ENCODE measurements at places on chromosomes 12 and 14. TPM values are rescaled to one million over a fixed set of nuclear protein-coding genes. Genes with fewer than 3 reads are reported as not detected.

DNA sequence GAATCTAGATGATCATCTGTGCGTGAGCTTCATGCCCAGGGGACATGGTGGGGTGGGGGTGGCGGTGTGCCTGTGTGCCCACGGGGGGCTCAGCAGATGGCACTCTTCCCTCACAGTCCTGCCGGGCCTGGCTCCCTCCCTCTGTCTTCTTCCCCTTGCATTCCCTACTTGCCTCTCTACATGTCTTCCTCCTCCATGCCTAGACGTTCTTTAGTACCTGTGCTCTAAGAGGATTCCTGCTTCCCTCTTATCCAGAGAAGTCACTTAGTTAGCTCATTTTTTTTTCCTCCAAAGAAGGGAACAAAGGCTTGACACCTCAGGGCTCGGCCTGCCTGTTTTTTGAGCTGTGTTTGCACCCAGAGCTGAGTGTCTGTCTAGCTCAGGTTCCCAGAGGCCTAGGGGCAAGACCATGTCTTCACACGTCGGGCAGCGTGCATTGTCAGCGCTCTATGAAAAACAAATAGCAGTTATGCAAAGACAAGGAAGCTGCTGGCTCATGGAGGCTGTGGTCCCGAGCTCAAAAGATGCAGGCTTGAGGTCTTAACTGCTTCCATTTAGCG lies 48.8 kb downstream of the NINJ2 start:
- DNase-seq, result peak; percentile 22

DNA sequence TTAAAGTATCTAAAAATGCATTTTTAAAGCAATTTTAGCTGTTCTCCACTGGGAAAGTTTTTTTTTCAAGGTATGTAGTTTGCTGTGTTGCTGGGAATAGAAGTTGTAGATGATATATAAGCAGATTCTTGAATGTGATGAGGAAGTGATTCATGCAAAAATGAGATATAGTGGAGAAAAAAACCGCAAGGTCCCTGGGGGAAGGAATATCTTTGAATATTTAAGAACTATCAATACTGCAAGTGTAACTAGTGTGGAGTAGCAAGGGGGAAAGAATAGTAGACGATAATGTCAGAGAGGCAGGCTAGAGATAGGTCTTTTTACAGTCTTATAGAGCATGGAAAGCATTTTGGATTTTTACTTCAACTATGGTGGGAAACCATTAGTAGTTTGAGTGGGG lies 42.5 kb downstream of the PTCSC3 start:
- no peak for DNase-seq

GRCh38 chr12:88142610-88142991 lies 494 bp downstream of the TMTC3 start:
- no peak for DNase-seq

DNA sequence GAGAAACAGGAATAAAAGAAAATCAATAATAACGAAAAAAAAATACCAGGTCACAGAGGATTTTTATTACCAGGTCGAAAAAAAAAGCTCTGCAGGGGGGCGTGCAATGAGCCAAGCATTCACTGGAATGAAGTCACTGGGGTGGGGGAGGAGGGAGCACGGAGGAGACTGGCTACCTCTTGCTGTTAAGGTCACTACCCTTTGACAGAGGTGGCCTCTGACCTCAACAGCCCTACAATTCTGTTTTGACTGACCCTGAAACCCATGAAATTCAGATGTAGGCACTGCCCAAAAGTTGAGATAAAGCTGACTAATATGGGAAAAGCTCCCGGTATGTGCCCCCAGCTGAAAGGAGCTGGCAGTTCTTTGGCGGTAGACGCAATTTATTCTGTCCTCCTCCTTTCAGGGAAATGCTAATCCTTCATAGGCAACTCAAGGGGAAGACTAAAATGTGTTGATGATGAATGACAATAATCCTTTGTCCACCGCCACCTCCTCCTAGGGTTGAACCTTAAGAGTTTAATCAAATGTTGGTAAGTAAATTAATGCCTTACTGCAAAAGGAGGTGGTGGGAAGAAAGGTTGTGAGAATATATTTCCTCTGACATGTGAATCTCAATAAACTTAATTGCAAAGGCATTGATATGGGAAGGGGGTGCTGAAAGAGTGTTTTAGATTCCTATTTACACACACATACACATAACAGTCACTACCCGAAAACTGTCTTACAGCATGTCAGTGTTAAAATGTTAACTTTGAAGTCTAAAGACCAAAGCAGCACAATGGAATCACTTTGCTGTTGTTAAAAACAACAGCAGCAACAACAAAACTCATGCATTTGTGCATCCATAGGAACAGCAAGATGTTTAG lies 6.3 kb upstream of the RIC8B start:
- peak; percentile 24 for DNase-seq

DNA sequence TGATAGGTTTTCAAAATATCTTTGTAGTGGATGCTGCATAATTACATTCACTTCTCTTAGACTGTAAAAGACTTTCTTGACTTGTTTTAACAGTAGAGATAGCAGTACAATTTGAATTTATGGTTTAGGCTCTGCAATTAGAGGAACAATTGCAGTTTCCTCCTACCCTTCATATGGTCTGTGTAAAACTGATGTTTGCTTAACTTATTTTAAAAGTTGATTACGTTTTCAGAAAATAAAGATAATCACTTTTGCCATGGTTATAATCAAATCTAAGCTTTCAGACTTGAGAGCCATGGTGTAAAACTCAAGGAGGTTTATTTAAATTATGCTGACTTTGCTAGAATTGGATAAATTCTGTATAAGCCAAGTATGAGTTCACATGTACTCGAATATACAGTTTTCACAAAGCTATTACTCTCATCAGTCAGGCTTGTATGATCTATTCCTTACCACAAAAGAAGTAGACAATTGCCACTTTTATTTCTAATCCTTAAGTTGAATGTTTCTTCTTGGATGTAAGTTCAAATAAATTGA lies 2.5 kb upstream of the MAPK1IP1L start:
- DNase-seq, result no peak

DNA sequence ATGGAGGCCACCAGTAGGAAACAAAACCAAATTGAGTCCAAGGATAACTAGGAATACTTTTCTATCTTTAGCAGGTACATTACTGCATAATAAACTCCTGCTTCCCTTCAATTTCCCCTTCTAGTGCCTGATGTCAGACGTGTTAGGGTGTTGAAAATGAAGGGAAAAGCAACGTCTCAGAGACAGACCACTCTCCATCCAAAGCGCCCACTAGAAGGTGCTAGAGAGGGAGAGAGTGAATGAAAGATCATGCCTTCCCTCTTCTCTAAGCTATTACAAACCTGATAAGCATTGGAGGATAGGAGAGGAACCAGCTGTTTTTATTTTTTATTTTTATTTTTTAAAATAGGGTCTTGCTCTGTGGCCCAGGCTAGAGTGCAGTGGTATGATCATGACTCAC lies 64.1 kb downstream of the ZNF641 start:
- DNase-seq, result peak; percentile 10

GRCh38 chr12:6575648-6576047 lies 7.6 kb upstream of the NOP2 start:
- DNase-seq, result no peak

DNA sequence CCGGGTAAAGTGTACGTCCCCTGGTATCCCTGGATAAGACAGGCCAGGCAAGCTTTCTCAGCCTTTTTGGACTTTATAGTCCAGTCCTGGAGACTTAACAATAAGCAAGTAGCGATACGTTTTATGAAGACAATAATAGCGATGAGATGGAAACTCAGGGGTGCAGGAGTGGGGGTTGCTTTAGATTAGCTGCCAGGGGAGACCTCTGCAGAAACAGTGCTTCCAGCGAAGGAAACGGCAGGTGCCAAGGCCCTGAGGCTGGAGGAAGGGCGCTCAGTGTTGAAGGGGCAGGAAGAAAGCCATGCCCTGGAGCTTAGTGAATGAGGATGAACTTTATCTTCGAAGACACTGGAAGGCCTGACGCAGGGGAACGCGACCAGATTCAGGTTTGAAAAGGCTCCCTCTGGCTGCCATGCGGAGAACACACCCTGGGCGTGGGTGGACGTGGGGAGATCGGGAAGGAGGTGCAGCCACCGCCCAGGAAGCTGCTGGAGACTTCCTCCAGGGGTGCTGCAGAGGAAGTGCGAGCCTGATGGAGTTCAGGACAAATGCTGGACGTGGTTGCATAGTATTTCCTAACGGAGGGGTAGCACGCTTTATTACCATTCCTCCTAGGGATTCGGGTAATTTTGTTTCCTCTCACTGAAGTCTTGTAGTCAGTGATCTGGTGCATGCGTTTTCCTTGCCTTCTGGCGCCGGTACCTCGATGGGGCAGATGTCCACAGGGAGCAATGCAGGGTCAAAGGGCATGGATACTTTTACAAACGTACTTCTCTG lies 26.1 kb upstream of the UBC start:
- DNase-seq, result peak; percentile 93

- no peak for DNase-seq
These were observed 17.5 kb upstream of the CPM start for GRCh38 chr12:68950511-68950910.

GRCh38 chr12:113385282-113385882 lies 18.3 kb downstream of the SDS start:
- no peak for DNase-seq

GRCh38 chr14:24382064-24382371 lies 14.0 kb downstream of the NFATC4 start:
- no peak for DNase-seq

DNA sequence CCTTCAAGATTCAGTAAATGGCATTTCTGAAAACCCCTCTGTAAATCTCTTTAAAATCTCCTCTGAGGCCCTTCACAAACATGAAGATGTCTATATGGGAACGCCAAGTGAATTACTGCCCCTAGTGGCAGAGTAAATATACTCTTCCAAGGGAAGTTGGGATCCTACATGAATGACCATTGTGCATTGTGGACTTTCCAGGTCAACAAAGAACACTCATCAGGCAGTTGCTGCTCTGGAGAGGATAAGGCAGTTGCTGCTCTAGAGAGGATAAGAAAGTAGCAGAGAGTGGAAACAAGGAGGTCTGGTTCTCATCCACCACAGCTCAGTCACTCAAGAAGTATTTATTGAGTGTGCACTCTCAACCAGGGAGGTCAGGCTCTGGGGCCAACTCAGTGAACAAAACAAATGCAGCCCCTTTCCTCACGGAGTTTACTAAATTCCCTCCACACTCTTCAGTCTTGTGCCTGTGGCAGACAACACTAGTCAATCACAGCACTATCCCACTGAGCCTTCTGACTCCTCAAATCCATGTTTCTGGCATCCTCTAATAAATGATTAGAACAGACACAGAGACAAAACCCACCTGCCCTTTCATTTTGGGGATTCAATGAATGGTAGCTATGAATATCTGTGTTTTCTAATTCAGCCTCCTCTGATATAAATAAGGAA lies 52.9 kb downstream of the SVOP start:
- DNase-seq, result peak; percentile 14

GRCh38 chr14:102498678-102499265 lies 10.8 kb downstream of the ANKRD9 start:
- no peak for DNase-seq

GRCh38 chr12:19895246-19896020 lies 456.1 kb downstream of the AEBP2 start:
- DNase-seq, result no peak

The KLRK1 gene
- not detected for total RNA-seq

The MMP19 gene
- total RNA-seq, result 9.7 TPM

The TPPP2 gene
- total RNA-seq, result not detected

The SLC39A2 gene
- not detected for total RNA-seq

The KCNMB4 gene
- 4.2 TPM for total RNA-seq

The RASSF3 gene
- total RNA-seq, result 31.1 TPM

The DLGAP5 gene
- total RNA-seq, result 17.4 TPM

The VRTN gene
- not detected for total RNA-seq

The SLC17A8 gene
- total RNA-seq, result not detected

The P2RX2 gene
- not detected for total RNA-seq

The ACSM4 gene
- not detected for total RNA-seq

The TAS2R20 gene
- total RNA-seq, result 5.5 TPM

The SYT1 gene
- total RNA-seq, result 3.9 TPM

The C12orf54 gene
- total RNA-seq, result not detected
